ENCODE measurements at places on chromosomes 2 and 18.

GRCh38 chr18:30957066-30957465 is 85.5 kb downstream of the DSC3 start:
- DNase-seq = no peak

GRCh38 chr2:42028571-42029148 is 19.2 kb upstream of the PKDCC start:
- DNase-seq = no peak

DNA sequence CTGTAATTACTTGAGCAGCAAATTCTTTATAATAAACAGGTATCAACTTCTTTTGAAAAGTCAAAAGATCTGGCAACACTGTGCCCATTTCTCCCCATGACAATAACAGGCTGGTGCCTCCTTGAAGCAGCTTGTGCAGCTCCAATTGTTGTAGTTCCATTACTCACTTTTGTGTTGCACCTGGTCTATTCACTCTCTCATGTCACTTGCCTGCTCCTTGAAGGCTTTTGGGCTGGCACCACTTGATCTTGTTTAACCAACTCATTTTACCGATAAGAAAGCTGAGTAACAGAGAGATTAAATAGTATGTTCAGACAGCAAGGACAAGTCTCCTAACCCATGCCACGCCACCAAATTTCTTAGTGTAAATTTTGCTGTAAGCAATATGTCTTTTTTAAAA is 314.5 kb downstream of the OSR1 start:
- no peak for DNase-seq

DNA sequence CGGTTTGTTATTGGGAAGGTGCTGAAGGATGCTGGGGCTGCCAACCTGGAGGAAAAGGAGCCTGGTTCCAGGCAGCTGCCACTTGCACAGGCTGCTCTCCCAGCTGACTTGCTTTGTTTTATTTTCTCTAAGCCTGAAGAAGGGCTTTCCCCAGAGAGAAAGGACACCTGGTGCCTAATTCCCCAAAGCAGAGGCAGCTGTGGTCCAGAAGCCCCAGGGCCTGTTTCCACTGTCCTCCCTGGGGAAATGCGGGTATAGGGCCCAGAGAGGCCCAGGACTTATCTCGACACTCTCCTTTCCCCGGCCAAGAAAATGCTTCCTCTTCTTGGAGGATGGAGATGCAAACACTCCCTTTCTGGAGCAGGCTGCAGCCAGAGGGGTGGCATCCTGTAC is 30.1 kb downstream of the INO80C start:
- DNase-seq = peak; percentile 46
